ENCODE measurements at places on chromosomes 4 and X.

GRCh38 chrX:40383969-40384368 is 196.8 kb upstream of the ATP6AP2 start:
- no peak for DNase-seq

- no peak for DNase-seq
Observed at GRCh38 chrX:48814722-48815121, 11.6 kb upstream of the ERAS start.

GRCh38 chr4:126850286-126850685 is 782.5 kb upstream of the INTU start:
- DNase-seq, result no peak

DNA sequence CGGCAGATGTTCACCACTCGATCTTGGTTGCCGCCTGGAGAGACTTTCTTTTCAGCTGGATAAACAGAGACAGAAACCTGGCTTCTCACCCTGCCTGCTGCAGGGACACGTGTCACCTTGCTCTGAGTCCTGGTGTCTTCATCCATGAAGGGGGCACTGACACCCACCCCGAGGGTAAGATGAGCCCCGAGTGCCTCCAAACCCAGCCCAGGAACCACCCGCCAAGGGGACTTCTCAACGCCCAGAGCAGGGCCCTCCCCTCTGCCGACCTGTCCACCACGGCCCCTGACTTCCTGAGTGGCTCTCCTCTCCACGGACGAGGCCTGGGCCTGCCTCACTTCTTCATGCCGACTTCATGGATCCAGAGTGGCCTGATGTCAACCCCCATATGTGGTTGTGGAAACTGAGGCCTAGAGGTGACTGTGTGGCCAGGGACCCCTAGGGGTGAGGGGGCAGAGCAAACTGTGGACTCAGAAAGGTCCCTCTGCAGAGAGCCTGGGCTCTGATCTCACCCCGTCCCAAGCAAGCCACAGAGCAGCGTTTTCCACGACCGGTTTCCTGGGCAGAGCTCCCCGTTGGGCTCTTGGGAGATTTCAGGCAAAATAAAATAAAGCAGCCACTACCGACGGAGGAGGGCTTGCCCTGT is 5.1 kb downstream of the ADRA2C start:
- DNase-seq, result no peak

- DNase-seq, result no peak
Observed at GRCh38 chrX:139850968-139851367, 81.9 kb downstream of the ATP11C start.

All from suppressor macrophage (primary cell).